ENCODE measurements at places on chromosomes 7 and 10. TPM values are rescaled to one million over a fixed set of nuclear protein-coding genes. Genes with fewer than 3 reads are reported as not detected.
A peak's percentile ranks its signal among the peaks of the same experiment; 100 is the strongest.

DNA sequence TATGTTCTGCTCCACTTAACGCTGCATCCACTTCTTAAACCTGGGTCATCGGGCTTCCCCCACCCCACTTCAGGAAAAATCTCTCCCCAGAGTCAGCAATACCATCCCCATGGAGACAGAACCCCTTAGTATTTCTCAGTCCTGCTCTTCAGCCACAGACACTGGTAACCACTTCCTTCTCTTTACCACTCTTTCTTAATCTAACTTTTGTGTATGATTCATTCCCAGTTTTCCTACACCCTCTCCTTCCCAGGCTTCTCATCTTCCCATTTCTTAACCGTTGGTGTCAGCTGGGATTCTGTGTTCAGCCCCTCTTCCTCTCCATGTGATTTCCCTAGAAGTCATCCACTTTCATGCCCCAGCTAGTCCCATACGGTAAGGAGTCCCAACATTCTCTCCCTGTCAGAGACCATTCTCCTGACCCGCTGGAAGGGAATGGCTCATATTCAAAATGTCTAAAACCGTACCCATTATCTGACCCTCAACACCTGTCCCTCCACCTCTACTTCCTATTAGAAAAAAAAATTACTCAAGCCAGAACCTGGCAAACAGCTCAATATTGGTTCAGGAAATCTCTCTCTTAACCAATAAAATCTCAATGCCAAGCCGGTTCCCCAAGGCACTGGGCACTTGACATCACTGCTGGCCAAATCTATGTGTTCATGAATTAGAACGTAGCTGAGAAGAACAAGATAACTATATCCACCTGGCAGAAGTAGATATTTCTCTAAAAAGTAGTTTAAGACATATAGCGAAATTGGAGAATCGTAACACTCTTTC lies 89.4 kb downstream of the DGKI start:
- no peak for DNase-seq

Gene DPYSL4
- total RNA-seq = 0.82 TPM

DNA sequence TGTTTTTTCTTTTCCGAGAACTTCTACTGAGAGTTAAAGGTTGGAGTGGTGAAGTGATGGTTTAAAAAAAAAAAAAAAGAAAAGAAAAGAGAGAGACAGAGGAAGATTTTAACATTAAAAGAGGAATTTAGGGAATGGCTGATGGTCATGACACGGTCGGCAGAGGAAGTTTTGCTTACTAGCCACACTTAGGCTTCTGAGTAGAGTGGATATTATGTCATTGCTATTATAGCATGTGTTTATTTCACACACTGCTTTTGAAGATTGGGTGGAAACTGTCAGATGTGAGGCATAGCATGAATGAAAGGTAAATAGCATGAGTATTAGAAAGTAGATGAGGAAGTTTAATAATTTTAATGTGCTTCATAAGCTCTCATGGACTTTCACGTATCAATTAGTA lies 2.5 kb downstream of the KAT6B start:
- no peak for DNase-seq

Gene ADCY1
- total RNA-seq = 0.66 TPM

GRCh38 chr7:135662373-135663114 lies at the start of gene STMP1:
STMP1 (plus strand) TSS chr7:135662514.
- DNase-seq = peak; percentile 98

DNA sequence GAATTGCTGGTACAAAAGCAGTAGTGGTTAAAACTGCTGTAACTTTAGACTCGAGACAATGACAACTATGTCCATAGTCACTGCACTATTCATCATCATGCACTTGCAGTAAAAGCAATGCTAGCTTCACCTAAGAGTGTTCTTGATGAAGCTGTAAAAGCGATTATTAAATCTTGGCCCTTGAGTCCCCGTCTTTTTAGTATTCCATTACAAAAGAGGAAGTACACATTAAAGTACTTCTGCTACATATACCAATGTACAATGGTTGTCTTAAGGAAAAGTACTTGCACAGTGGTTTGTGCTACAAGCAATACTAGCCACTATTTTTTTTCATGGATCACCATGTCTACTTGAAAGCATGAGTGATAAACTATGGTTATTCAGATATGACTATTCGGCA lies 78.3 kb downstream of the ATAD1 start:
- DNase-seq = no peak

Gene SLC29A3
- total RNA-seq = 4.6 TPM

DNA sequence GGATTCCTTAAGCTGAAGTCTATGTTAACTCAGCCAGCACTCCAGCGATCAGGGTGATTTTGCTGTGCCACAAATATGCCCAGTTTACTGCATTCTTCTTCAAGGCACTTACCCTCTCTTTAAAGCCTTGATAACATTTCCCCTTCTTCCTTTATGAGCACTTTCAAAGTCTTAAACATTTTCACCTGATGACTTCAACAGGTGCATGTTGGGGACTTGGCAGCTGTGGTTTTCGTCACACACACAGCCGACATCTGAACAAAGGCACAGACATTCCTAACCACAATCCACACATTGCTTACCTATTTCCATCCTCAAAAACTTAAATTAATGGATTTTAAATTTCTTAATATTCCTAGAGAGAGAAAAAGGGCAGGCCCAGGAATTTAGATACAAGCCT lies 331.5 kb downstream of the CRPPA start:
- DNase-seq = no peak

GRCh38 chr10:20887706-20888555 lies 9.2 kb downstream of the NEBL start:
- DNase-seq = no peak

DNA sequence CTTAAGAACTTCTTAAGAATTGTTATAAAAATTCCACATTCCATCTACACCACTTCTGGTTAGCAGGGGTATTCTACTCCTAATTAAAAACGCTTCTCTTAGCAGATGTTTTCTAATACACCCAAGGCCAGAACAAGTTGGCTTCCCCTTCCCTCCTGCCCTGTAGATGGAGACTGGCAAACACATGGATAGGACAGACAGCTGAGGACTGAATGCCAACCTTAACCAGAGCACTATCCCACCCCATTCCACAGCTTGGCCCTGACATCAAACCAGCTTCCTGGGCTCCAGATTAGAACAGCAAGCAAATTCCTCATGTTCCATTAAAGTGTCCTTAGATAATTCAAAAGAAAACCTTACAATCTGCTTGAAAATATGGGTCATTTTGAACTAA lies 56.6 kb upstream of the IL6 start:
- no peak for DNase-seq

DNA sequence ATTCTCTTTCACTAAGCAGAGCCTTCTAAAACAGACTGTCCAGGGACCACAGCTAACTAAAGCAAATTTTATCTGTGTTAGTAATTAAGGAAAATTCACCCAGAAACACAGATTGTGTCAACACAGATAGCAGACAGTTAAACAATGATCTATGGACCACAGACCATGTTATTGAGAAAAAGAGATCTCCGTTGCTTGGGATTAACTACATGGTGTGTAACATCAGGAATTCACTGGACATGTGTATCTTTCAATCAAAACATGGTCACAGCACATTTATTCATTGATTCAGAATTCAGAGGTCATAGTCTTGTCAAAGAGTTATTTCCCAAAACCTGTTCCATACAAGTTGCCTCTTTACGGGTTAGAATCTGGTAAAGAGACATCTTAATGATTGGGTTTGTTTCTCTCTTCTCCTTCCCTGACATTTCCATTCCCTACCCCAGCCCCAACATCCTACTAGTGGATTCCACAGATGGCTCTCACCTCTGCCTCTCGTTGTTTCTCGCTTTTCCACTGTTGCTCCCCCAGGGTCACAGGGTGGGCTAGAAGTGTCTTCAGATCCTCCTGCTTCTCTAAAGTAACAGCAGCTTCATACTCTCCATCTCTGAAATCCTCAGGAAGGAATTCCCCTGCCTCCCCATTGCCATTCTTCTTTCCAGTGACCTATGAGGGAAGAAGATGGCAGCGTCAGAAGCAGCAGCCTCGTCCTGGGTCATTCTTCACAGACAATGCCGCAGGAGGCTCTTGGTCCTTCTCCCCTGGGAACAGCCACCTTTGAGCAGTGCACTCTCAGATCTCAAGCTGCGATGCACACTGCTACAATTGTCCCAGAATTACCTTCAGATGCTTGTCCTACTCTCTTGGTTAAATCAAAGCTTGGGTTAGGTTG lies 958 bp downstream of the ANKRD1 start:
- no peak for DNase-seq

DNA sequence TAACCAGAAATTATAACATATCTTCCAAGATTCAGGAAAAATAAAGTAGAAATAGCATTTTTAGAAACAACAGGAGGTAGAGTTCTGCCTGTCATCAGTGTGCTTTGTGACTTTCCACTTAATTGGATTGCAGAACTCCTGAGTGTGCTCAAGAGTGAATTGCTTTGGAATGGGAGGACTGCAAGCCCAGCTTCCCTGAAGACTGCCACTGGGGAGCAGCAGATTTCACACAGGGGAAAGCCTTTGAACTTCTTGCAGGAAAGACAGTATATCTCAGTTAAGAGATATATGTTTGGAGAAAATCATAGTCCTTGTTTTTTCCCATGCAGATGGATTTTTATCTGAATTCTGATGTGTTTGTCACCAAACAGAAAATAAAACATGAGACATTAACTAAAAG lies 124.5 kb downstream of the TMEM168 start:
- no peak for DNase-seq

DNA sequence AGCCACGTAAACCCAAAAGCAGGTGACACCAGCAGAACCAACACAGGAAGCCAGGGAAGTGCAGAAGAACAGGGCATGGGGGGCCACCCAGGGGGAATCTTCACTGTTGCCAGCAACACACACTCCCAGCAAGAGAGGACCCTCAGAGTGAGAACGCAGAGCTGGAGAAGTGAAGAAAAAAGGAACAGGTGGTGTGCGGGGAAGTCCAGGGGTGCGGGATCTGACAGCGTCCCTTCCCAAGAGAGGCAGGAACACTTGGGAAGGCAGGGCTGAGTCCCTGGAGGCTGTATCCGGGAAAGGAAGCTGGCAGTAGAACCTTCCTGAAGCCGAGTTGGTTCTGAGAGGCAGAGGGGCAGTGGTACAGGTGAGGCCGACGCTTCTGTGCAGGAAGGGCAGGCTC lies 27.7 kb downstream of the AGAP4 start:
- DNase-seq = no peak

Gene MET
- total RNA-seq = 15.9 TPM

Gene HOXA10
- 64.0 TPM for total RNA-seq

GRCh38 chr10:7285522-7286322 lies 125.1 kb downstream of the SFMBT2 start:
- no peak for DNase-seq

DNA sequence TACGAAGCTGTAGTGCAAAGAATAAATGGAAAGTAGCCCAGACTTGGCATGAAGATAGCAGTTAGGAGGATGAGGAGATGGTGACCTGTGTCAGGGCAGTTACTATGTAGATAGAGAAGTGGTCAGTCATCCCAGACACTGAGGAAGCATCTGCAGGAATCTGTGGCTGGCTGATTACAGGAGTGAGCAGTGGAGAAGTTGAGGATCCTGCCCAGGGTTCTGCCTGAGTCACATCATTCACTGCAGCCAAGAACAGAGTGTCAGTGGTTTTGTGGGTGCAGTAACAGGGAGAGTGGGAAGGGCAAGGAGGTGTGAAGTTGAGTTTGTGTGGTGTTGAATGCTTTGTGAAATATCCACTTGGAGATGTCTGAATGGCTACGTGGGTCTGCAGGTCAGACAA lies 676.4 kb upstream of the NRP1 start:
- DNase-seq = no peak
